ENCODE measurements at places on chromosomes 7 and 10. TPM values are rescaled to one million over a fixed set of nuclear protein-coding genes. Genes with fewer than 3 reads are reported as not detected.

ICA1 gene
- total RNA-seq: 25.5 TPM

HMX2 gene
- total RNA-seq: not detected

UPK3B gene
- 2.7 TPM for total RNA-seq

SMARCD3 gene
- total RNA-seq: 39.8 TPM

TUBAL3 gene
- not detected for total RNA-seq

PNLIPRP1 gene
- not detected for total RNA-seq

SCART1 gene
- 1.5 TPM for total RNA-seq

TMEM60 gene
- 13.5 TPM for total RNA-seq

IGF2BP3 gene
- total RNA-seq: 11.8 TPM

CTNNA3 gene
- total RNA-seq: 0.98 TPM

KCNIP2 gene
- 5.9 TPM for total RNA-seq
